ENCODE measurements at places on chromosomes 6 and 20.

DNA sequence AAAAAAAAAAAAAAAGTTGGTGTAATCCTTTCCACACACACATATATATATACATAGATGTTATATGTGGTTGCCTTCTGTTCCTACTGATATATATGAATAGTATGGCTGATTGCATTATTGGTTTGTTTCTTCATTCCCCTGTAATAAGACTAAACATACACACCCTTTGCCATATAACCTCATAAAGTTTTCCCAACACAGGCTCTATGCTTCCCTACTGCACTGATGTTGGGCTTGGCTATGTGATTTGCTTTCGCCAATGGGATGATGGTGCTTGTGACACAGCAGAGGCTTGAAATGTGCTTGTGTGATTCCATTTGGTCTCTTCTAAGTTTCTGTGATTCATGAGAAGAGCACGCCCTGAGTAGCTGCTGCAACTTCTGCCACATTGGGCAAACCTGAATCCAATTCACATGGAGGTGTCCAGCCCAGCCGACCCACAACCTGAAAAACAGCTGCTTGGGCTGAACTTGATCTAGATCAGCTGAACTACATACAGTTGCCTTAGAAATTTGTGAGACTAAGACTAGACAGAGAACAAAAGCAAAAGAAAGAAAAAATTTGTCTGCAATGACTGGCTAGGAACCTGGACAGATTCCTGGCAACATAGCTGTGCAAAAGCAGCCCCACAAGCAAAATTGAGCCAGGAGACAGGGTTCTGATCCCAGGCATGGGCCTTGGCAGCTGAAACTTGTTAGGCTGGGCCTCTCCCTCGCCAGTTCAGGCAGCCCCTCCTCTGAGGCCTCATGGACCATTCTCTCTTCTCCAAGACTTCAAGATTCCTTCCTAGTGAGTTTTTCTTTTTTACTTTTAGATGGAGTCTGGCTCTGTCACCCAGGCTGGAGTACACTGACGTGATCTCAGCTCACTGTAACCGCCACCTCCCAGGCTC is 13.4 kb upstream of the TBC1D20 start:
- DNase-seq: no peak

- DNase-seq: peak; percentile 70
Measured at GRCh38 chr6:5151955-5152401, 66.8 kb downstream of the PPP1R3G start.

GRCh38 chr6:41771058-41771983 is 8.4 kb downstream of the FRS3 start:
- no peak for DNase-seq

GRCh38 chr6:166419286-166419685 is 36.5 kb upstream of the MPC1 start:
- peak; percentile 33 for DNase-seq

- peak; percentile 50 for DNase-seq
Measured at GRCh38 chr20:39660965-39661364, 698.8 kb downstream of the DHX35 start.

- peak; percentile 94 for DNase-seq
Measured at GRCh38 chr6:161369339-161369738, 95.5 kb upstream of the AGPAT4 start.

GRCh38 chr20:3932277-3932676 is 43.1 kb downstream of the PANK2 start:
- DNase-seq: peak; percentile 20

GRCh38 chr6:140437619-140438345 is 1063.3 kb upstream of the CITED2 start:
- DNase-seq: no peak

DNA sequence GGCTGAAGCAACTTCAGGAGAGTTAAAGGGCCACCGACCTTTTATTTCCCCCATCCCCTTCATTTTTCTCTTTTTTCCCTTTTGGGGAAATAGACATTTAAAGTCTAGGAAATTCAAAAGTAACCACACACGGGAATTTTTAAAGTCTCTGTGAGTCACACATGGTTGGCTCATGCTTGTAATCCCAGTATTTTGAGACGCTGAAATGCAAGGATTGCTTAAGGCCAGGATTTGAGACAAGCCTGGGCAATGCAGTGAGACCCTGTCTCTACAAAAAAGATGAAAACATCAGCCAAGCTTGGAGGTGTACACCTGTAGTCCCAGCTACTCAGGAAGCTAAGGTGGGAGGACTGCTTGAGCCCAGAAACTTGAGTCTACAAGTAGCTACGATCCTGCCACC is 34.2 kb downstream of the KATNA1 start:
- DNase-seq: no peak

GRCh38 chr6:15017261-15017660 is 228.6 kb upstream of the JARID2 start:
- DNase-seq: no peak

DNA sequence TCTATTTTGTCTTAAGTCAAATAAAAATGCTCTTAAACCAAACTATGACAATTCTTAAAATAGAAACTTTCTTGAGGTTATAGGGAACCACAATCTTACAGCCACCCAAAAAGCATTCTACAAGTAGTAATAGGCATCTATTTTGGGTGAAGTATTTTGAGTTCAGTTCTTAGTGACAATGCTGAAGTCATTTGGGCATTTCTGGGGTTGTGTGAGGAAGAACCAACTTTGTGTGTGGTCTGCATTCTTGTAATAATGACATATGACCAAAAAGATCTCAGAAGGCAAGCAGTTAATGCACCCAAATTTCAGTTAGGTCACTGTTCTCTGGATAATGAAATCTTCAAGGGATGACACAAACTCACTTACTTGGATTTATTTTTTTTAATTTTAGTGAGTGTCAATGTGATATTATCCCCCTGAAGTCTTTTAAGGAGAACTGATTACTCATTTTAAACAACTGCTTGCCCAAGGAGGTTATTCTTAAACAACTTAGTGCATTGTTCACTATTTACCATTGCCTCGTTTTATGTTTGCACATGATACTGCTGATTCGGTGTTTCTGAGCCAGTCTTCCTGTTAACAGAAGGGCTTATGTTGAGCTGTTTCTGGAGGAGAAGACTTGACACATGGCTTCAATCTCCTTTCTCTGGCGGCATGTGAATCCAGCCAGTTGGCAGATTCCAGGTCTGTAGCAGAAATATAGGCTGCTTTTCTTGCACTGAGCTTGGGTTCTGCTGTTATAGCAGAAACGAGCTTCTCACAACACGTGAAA is 618.9 kb downstream of the BCKDHB start:
- no peak for DNase-seq

DNA sequence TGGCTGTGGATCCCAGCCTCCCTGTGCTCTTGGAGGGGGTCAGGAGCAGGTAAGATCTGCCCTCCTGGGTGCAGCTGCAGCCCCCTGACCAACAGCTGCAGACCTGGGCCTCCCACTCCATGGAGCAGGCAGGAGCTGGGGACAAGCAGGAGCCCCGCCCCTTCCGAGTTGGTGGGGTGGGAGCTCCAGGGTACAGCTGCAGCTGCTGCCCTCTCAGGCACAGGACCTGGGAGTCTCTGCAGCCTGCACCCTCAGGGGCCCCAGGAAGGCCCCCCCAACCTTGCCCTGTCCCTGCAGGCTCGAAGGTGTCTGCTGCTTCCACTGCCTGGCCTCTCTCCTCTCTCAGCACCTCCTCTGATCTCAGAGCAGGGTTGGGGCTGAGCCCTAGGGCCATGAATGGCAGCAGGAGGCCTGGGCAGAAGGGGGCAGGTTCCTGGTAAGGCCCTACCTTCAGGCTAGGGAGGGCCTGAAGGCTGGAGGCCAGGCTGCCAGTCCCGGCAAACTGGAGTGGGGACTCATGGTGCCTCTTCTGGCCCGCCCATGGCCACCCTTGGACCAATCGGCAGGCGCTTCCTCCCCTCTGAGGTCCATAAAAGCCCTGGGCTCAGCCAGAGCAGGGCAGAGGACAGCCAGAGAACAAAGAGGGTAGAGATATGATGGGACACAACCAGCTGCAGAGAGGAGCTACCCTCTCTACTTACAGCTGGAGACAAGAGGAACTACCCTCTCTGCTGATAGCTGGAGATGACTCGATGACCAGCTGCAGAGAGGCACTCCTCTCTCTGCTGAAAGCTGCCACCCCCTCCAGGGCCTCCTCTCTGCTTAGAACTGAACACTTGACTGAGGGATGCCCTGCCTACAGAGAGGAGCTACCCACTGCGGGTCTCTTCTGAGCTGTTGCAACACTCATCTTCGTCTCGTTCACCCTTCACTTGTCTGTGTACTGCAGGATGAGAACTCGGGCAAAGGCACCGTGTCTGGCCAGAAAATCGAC is 7.8 kb upstream of the PACSIN1 start:
- no peak for DNase-seq

DNA sequence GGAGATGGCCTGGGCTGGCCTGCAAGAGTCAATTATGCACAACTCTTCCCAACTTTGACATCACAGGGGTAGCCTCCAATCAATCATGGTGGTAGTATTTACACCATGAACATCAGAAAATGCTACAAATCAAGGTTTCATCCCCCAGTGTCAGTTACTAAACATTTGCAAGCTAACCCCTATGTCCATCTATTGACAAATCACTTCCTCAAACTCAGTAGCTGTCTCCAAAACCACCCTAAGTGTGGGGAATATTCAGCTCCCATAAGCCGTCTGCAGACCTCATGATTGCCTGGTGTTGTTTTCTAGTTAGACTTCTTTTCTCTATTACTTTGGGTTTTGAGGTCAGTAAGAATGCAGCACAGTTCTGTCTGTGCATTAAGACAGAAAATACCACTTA is 200.8 kb upstream of the RIN2 start:
- DNase-seq: no peak

GRCh38 chr20:24499472-24499871 is 30.0 kb downstream of the SYNDIG1 start:
- DNase-seq: no peak

DNA sequence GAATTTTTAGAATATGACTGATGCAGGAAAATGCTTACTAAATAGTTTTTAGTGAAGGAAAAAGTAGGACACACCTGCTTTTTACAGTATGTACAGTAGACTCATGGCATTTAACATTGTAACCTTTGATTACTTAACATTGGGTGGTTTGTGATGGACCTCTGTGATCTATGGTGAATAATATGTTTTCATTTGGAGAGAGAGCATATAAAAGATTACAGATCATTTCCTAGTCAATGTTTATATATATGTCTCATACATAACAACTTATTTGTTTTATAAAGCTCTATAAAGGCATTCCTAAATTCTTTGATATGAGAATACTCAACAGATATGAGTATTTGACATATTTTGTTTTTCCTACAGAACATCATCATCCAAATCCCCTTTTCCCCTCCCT is 129.3 kb upstream of the PDE7B start:
- peak; percentile 36 for DNase-seq

GRCh38 chr6:44096612-44097011 is 30.6 kb downstream of the MRPL14 start:
- peak; percentile 79 for DNase-seq

GRCh38 chr6:21265034-21265729 is 328.4 kb upstream of the SOX4 start:
- peak; percentile 16 for DNase-seq

DNA sequence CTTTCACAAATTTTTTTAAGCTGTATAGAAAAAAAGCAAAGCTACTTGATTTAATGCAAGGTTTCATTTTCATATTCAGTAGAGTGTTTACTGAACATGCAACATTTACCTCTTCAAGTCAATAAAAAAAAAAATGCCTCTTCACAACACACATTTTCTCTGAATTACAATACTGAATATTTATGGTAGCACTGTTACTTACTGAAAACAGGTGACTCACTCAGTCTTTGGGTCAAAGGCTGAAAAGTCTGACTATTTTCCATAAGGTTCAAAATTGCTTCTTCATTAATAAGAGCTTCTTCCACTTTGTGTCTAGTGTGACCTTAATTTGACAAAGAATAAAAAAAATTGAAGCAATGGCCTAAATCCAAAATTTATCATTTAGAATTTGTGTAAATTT is 101.9 kb downstream of the REV3L start:
- DNase-seq: no peak

DNA sequence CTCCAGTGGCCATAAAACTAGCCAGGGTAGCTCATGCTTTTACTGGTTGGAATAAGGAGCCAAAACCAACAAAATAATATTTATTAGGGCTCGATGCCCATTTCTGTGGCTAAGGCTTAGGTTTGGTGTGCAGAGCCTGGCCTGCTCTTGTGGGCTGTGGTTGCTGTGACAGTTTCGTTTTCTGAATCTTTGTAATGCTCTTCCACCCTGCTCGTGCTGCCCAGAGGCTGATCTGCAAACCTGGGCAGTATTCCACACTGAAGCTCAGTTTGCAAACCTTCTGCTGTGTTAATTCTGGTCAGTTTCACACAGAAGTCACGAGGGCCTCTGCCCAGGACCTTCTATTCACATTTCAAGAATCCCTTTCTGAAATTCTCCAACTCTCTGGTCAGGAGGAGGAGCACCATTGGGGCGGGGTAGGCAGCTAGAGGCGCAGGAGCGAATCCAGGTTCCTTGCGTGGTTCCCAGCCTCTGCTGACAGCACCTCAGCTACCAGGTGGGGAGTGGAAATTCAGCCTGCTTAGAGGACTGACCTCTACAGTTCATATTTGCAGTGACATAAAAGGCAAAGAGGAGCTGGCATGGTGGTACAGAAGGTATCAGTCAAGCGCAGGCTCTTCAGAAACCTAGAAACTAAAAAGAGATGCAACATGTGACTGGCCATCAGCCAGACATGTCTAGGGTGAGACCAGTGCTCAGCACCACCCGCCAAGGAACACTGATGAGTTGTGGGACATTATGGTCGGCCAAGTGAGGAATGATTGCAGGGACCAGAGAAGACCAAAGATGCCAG is 14.3 kb upstream of the C20orf144 start:
- peak; percentile 10 for DNase-seq

- DNase-seq: no peak
Measured at GRCh38 chr6:170030821-170031471, 259.9 kb downstream of the DLL1 start.

DNA sequence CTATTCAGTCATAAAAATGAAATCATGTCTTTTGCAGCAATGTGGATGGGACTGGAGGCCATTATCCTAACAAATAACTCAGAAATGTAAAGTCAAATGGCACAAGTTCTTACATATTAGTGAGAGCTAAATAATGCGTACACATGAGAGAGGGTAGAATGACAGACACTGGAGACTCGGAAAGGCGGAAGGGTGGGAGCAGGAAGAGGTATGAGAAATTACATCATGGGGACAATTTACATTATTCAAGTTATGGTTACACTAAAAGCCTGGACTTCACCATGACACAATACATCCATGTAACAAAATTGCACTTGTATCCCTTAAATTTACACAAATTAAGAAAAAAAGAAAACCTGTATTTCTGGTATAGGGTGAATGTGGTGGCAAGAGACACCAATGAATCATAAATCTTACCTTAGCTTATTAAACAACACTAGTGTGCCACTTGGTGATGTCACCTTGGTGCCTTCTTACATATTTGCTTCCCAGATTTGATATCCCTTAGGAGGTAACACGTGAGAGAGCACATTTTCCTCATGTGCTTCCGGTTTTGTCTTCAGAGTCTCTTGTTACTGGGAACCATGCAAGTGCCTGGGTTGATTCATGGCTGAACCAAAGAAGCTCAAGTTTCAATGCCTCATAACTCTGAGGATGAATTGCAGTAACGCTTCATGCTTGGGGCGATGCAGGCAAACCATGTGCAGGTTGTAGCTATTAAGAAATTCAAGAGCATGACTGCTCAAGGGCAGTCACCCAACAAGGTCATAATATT is 84.6 kb downstream of the DCDC2 start:
- peak; percentile 75 for DNase-seq

- DNase-seq: no peak
Measured at GRCh38 chr6:32922083-32922482, 18.7 kb downstream of the HLA-DMB start.

- no peak for DNase-seq
Measured at GRCh38 chr20:17406051-17406590, 125.1 kb downstream of the BFSP1 start.
